Activated naive CD4-positive, alpha-beta T cell treated with anti-CD3 and anti-CD28 coated beads, Interleukin-2, amount 10 ng/mL, durations not matched to agents 7 days and 5 days (primary cell): ENCODE measurements at places on chromosomes 6 and 20.

- DNase-seq = no peak
Observed at GRCh38 chr6:15239616-15240364, 6.1 kb upstream of the JARID2 start.

DNA sequence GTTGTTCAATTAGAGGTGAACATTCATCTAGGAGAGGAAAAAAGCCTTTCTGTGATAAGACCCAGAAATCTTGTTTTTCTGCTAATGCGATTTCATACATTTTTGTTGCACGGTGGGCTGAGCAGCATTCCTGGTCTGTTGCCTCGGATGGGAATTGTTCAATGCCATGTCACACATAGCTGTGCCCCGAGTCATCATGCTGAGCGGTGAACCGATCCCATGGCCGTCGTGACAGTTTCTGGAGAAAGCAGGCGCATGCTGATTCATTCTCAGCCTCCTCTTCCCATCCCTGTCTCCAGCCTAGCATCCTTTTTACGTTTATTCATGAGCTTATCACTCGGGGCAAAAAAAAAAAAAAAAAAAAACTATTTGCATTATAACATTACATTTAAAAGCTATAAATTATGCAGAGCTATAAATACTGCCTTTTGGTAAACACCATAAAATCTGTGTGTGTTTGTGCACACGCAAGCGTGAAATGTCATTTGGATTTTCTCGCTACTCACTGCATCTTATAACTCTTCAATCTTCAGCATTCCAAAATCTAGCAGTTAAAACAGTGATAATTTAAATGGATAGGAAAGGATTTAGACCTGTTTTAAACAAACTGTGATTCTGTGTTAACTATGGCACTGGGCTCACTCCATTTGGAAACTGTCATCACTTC, 58.9 kb upstream of the IFNGR1 start:
- DNase-seq = no peak

- DNase-seq = no peak
Observed at GRCh38 chr6:139334806-139335446, 39.5 kb downstream of the CITED2 start.

DNA sequence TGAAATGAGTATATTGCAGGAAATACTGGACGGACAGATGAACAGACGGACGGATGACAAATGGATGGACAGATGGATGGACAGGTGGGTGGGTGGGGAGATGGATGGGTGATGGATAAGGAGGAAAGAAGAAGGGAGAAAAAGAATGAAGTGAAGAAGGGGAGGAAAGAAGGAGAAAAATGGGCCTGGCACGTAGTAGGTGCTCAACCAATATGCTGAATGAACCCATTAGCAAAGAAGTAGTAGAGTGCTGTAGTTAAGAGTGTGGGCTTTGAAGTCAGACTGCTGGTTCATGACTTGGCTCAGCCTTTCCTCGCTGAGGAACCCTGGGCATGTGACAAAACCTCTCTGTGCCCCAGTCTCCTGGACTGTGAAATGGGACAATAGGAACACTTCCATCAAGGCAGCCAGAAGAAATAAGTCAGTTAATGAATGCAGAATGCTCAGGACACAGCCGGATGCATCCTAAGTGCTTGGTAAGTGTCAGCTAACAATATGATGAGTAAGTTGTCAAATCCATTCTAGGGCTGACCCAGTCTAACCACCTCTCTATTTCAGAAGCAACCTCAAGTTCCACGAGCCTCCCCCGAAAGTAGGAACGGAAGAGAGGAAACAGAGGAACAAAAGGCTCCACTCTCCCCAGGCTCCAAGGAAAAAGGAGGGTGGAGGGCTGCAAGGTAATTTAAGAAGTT, 37.9 kb downstream of the PREX1 start:
- DNase-seq = no peak

DNA sequence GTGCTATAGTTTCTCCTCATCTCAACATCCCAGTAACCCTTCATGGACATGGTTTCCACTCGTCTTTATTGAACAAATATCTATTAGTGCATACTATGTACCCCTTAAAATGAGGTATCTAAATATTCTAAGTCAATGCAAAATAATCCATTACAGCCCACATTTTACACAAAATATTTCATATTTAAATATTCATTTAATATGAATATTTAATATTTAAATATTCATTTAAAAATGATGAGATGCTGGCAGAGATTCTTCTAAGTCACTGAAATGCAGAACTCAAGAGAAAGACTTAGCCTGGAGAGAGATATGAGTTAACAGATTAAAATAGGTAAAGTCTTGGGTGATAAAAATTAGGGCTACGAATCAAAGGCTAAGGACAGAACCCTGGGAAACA, 17.9 kb downstream of the EPB41L2 start:
- DNase-seq = no peak
